ENCODE measurements at places on chromosomes 5 and 9.

DNA sequence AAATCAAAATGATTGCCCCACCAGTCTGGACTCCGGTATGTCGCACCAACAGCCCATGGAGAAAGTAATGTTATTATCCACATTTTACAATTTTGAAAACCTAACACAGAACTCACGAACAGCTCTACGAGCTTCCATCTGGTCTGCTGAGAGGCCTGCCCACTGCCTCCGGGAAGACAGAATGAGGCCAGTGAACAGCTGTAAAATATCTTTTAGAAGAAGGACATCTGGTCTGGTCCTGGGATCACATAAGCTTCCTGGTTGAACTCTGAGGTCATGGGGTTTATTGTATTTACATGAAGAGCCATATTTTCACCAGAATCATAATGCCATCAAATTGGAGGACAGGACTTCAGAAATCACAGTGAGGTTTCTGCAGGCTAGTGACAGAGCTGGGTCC lies 89.0 kb downstream of the FRMD3 start:
- no peak for DNase-seq

DNA sequence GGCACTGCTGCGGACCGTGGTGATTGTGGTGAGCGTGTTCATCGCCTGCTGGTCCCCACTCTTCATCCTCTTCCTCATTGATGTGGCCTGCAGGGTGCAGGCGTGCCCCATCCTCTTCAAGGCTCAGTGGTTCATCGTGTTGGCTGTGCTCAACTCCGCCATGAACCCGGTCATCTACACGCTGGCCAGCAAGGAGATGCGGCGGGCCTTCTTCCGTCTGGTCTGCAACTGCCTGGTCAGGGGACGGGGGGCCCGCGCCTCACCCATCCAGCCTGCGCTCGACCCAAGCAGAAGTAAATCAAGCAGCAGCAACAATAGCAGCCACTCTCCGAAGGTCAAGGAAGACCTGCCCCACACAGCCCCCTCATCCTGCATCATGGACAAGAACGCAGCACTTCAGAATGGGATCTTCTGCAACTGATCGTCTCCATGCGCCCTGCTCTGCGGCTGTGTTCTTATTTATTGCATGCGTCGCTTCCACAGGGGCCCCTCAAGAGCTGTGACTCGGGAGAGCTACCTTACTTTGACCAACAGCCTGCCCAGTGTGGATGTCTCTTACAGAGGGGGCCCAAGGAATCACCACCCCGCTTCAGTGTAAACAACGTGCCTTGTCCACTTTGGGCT lies 10.8 kb downstream of the S1PR3 start:
- DNase-seq = no peak

DNA sequence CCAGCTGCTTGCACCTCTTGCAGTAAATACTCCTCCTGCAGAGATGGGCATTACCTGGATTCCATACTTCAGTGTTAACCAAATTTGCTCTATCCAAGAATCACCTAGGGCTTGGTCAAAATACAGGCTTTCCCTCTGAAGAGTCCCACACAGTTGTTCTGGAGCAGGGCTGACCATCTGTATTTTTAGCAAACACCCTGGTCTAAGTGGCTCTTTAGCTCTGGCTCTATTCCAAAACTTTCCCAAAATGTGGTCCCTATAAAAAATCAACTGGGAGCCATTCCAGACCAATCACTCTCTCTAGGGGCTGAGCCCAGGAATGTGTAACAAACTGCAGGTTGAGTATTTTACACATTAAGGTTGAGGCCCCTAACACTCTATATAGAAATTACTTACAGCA lies 153.7 kb downstream of the SPOCK1 start:
- DNase-seq = no peak

DNA sequence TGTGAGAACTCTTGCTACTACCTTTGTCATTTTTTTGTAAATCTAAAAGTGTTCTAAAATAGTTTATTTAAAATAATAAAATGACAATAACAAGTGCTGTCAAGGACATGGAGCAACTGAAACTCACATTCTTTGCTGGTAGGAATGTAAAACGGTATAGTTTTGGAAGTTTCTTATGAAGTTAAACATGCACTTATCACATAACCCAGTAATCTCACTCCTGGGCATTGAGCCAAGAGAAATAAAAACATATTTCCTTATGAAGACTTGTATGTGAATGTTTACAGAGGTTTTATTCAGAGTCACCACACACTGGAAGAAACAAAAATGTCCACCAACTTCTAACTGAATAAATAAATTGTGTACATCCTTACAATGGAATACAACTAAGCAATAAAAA lies 46.0 kb upstream of the COL15A1 start:
- no peak for DNase-seq

- DNase-seq = no peak
Observed at GRCh38 chr9:93292664-93293328, 108.9 kb downstream of the WNK2 start.
